Mesothelial cell of epicardium (in vitro differentiated cells): ENCODE measurements at places on chromosomes 1 and 21.

GRCh38 chr1:19325958-19326747 is 14.0 kb downstream of the SLC66A1 start:
- H3K4me3 ChIP-seq: no peak overlapping the region
- H3K36me3 ChIP-seq: peaks cover 14% of the 10 kb centered on the region
- no peak for DNase-seq
- no peak overlapping the region for H3K27ac ChIP-seq
- no peaks in the 10 kb centered on the region for H3K27me3 ChIP-seq

DNA sequence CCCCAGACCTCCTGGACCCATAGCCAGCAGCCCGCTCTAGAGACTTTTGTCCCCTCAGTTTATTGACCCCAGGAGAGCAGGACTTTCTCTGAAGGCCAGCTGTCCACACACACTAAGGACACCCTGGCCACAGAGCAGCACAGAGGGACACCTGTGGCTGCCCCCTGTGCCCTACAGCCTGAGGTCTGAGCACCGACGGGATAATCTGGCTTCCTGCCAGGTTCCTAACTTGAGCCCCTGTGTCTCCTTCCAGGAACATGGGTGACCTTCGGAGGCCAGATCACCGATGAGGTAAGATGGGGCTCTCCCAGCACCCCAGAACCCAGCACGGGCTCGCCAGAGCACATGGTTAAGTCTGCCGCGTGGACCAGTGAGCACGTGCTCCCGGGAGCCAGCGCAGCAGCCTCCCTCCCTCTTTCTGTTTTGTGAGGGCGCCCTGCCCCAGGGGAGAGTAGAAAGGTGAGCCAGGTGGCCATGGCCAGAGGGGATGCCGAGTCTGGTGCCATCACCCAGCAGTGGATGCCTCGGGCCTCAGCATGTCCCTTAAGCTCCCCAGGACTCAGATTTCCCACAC is 27.9 kb downstream of the KCNAB2 start:
- H3K27me3 ChIP-seq: peaks cover 5% of the 10 kb centered on the region
- H3K4me1 ChIP-seq: peaks cover 5% of the 10 kb centered on the region
- H3K27ac ChIP-seq: no peak overlapping the region
- H3K4me3 ChIP-seq: no peak overlapping the region

DNA sequence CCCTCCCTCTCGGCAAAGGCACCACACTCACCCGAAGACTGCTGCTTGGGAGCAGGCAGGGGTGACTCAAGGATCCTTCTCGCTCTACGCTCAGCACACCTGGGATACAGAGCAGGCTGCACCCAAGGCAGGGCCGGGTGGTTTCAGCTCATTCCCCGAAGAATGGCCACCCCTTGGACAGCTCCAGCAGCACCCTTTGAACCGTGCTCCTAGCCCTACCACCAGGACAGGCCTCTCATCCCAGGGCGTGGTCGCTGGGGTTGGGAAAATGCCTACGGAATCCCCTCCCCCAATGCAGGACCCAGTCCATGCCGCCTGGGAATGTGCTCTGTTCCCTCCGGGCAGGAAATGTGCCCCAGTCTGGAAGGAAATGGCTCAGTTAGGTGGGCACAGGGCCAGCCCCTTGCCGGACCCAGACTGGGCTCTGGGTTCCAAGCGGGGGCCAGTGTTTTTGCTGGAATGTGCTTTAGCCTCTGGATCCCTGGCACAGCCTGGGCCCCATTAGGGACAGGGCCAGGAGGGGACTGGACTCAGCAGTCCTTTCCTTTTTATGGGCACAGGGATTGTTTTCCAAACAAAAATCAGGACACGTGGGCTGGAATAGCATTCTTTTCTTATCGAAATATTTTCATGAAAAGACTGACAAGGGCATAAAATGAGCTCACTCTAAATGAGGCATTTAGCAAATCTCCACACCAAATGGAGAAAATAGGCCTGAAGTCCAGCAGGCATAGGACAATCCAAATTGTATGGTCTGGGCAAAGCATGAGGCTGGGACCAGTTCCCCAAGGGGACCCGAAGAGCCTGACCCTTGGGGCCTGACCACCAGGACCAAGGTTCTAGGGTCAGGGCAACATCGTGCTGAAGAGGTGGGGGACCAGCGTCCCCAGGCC is 7.3 kb downstream of the TMEM82 start:
- no peaks in the 10 kb centered on the region for H3K27me3 ChIP-seq
- no peak overlapping the region for H3K4me3 ChIP-seq
- H3K36me3 ChIP-seq: no peaks in the 10 kb centered on the region
- H3K4me1 ChIP-seq: peaks cover 11% of the 10 kb centered on the region
- DNase-seq: no peak
- H3K27ac ChIP-seq: no peak overlapping the region

DNA sequence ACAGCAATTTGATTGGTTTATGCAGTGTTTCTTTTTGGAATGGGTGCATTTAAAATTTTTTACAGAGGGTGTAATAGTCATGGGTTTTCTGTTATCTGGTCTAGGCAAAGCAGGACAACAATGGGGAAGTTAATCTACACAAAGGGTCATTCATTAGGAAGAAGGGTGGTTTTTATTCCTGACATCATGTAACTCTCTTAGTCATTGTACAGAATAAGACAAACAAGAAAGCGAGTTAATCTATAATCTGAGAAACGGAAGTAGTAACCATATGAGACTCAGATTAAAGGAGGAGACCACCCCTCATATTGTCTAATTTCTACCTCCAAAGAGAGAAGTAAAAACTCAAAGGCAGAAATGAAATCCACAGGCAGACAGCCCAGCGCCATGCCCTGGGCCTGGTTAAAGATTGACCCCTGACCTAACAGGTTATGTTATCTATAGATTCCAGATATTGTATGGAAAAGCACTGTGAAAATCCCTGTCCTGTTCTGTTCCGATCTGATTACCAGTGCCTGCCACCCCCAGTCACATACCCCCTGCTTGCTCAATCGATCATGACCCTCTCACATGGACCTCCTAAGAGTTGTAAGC is 10.5 kb upstream of the IFI6 start:
- peaks cover 8% of the 10 kb centered on the region for H3K36me3 ChIP-seq
- no peak overlapping the region for H3K4me3 ChIP-seq
- no peaks in the 10 kb centered on the region for H3K4me1 ChIP-seq

- H3K4me3 ChIP-seq: peak overlapping the region; percentile 87
- H3K27ac ChIP-seq: peak overlapping the region; percentile 74
- no peaks in the 10 kb centered on the region for H3K36me3 ChIP-seq
- H3K4me1 ChIP-seq: peaks cover 42% of the 10 kb centered on the region
- DNase-seq: no peak
Observed at GRCh38 chr1:84691122-84691783, 992 bp upstream of the SSX2IP start.

GRCh38 chr1:156992215-156992614 is 53.3 kb downstream of the ARHGEF11 start:
- no peak overlapping the region for H3K27ac ChIP-seq
- no peak overlapping the region for H3K4me3 ChIP-seq
- DNase-seq: no peak
- peaks cover 5% of the 10 kb centered on the region for H3K36me3 ChIP-seq

GRCh38 chr1:50157306-50157941 is 48.7 kb downstream of the ELAVL4 start:
- H3K4me1 ChIP-seq: no peaks in the 10 kb centered on the region
- H3K27ac ChIP-seq: no peak overlapping the region
- no peak for DNase-seq
- H3K27me3 ChIP-seq: no peaks in the 10 kb centered on the region
- H3K36me3 ChIP-seq: no peaks in the 10 kb centered on the region

- no peak overlapping the region for H3K4me3 ChIP-seq
- no peak overlapping the region for H3K27ac ChIP-seq
- H3K27me3 ChIP-seq: no peaks in the 10 kb centered on the region
- H3K4me1 ChIP-seq: peaks cover 23% of the 10 kb centered on the region
- DNase-seq: no peak
- H3K36me3 ChIP-seq: no peaks in the 10 kb centered on the region
Observed at GRCh38 chr1:234886081-234886984, 242.3 kb downstream of the TOMM20 start.

DNA sequence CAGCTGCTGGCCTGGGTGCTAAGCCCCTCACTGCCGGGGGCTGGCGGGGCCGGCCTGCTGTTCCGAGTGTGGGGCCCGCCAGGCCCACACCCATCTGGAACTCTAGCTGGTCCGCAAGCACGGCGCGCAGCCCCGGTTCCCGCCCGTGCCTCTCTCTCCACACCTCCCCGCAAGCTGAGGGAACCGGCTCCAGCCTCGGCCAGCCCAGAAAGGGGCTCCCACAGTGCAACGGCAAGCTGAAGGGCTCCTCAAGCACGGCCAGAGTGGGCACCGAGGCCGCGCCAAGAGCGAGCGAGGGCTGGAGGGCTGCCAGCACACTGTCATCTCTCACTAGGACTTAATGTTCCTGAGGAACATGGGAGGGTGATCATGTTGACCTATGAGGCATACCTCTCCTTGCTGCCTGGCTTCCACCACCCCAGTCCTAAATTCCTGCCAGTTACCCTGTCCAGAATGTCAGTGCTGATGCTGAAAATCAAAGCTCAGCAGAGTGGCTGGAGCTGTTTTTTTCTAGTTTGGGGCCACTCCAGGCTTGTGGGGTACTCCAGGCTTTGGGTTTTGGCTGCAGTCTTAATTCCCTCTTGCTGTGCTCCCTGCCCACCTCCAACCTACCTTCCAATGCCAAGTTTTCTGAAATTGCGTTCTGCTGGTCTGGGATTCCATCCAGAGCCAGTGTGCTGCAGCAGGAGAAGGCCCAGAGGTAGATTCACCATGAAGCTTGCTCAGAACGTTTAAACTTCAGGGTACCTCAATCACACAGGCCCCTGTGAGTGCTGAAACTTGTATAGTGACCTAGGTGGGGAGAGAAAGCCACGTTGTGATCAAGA is 44.2 kb upstream of the LPGAT1 start:
- DNase-seq: no peak
- H3K27me3 ChIP-seq: peaks cover 3% of the 10 kb centered on the region
- no peaks in the 10 kb centered on the region for H3K36me3 ChIP-seq
- no peak overlapping the region for H3K4me3 ChIP-seq
- H3K27ac ChIP-seq: no peak overlapping the region
- no peaks in the 10 kb centered on the region for H3K4me1 ChIP-seq

DNA sequence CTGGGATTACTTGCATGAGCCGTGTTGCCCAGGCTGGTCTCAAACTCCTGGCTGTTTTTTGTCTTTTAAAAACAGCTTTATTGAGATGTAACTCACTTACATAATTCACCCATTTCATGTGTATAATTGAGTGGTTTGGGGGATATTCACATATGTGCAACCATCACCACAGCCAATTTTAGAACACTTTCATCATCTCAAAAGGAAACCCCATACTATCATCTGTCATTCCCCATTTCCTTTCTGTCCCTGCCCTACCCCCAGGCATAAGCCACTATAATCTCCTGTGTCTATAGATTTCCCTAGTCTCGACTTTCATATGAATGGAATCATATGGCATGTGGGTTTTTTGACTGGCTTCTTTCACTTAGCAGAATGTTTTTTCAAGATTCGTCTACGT is 43.3 kb downstream of the GPR137B start:
- no peak for DNase-seq
- H3K36me3 ChIP-seq: peaks cover 67% of the 10 kb centered on the region
- H3K27ac ChIP-seq: no peak overlapping the region

DNA sequence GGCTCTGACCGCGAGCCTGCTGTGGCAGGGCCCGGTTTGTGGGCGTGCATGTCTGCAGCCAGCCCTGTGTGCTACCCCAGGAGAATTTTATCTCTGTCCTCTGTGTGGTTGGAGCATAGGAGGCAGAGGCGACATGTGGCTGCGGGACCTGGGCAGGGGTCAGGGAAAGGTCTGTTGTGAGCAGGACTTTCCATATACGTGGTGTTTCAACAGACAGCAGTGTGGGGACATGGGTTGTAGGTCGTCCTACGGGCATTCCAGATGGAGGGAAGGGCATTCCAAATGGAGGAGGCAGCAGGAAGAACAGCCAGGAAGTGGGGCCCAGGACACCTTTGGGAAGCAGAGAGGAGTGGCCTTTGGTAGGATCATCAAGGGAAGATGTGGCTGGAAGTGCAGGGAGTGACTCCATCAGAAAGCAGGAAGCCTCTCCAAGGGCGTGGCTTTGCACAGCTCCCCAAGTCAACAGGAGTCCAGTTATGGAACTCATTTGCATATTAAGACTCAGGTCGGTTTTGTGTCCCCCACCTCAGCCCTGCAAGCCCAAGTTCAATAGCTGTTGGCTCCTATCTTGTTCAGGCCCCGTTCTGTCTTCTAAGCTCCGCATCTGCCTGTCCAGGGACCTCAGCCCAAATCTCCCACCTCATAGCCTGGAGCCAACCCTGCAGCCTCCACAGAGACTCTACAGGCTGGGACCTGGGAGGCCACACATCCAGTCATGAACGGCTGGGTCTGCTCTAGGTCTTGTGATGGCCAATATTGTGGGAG is 309.1 kb downstream of the MATN1 start:
- DNase-seq: no peak
- no peaks in the 10 kb centered on the region for H3K36me3 ChIP-seq
- H3K4me3 ChIP-seq: no peak overlapping the region
- H3K27ac ChIP-seq: no peak overlapping the region
- H3K4me1 ChIP-seq: peaks cover 26% of the 10 kb centered on the region
- H3K27me3 ChIP-seq: peaks cover 9% of the 10 kb centered on the region

DNA sequence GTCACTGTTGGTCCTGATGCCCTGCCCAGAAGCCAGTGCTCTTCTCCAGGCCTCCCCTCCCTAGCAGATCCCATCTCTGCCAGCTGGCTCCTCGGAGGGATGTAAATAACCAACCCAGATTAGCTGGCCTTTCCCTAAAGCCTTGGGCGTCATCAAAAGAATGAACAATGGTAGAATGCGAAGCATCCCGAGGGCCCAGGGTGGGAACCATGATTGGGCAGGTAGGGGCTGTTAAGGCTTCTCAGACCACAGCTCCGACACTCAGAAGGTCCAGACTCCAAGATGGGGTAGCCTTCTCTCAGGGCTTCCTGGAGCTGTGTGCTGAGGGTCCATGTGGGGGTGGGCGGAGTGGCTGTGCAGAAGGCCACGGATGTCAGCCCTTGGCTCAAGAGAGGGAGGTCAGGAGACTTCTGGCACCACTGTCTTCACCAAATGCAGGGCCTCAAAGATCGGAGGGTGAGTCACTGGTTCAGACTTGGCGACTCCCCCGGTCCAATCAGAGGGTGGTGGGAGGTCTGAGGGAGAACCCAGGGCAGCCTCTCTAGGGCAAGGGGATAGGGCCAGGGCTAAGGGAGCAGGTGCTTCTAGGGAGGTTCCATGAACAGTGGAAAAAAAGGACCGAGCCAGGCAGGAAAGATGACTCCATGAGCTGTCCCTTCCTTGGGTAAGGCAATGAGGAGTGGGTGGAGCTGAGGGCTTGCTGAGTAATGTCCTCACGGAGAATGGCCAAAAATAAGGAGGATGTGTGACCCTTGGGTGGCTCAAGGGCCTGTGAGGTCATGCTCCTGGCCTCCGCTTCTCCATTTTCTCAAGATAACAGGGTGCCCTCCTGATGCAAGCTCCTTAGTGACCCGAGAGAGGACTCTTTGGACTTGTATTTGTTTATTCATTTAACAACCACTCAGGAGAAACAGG is 58.4 kb upstream of the EPS8L3 start:
- H3K4me3 ChIP-seq: no peak overlapping the region
- H3K36me3 ChIP-seq: no peaks in the 10 kb centered on the region
- no peak for DNase-seq
- H3K27ac ChIP-seq: no peak overlapping the region

GRCh38 chr1:107532318-107532717 is 391.5 kb downstream of the NTNG1 start:
- peaks cover 3% of the 10 kb centered on the region for H3K27me3 ChIP-seq
- H3K4me1 ChIP-seq: peaks cover 21% of the 10 kb centered on the region
- no peaks in the 10 kb centered on the region for H3K36me3 ChIP-seq
- H3K27ac ChIP-seq: no peak overlapping the region
- no peak for DNase-seq

- no peak overlapping the region for H3K27ac ChIP-seq
- peak overlapping the region; percentile 77 for H3K4me3 ChIP-seq
- DNase-seq: peak; percentile 44
- peaks cover 22% of the 10 kb centered on the region for H3K4me1 ChIP-seq
- H3K36me3 ChIP-seq: no peaks in the 10 kb centered on the region
Observed at GRCh38 chr21:32411350-32412161, 950 bp upstream of the EVA1C start.

- DNase-seq: no peak
- H3K4me1 ChIP-seq: peaks cover 3% of the 10 kb centered on the region
- H3K4me3 ChIP-seq: no peak overlapping the region
- peaks cover 6% of the 10 kb centered on the region for H3K36me3 ChIP-seq
Observed at GRCh38 chr1:219264561-219264960, 90.9 kb downstream of the LYPLAL1 start.
